ENCODE measurements at places on chromosomes 12 and 14.
A peak's percentile ranks its signal among the peaks of the same experiment; 100 is the strongest.

DNA sequence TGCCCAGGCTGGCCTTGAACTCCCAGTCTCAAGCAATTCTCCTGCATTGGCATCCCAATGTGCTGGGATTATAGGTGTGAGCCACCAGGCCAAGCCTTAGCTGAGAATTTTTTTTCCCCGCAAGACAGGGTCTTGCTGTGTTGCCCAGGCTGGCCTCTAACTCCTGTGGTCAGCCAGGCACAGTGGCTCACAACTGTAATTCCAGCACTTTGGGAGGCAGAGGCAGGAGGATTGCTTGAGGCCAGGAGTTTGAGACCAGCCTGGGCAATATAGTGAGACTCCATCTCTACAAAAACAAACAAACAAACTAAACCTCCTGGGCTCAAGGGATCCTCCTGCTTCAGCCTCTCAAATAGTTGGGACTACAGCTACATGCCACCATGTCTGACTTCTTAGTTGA is 27.3 kb downstream of the DEPDC4 start:
- DNase-seq = no peak

DNA sequence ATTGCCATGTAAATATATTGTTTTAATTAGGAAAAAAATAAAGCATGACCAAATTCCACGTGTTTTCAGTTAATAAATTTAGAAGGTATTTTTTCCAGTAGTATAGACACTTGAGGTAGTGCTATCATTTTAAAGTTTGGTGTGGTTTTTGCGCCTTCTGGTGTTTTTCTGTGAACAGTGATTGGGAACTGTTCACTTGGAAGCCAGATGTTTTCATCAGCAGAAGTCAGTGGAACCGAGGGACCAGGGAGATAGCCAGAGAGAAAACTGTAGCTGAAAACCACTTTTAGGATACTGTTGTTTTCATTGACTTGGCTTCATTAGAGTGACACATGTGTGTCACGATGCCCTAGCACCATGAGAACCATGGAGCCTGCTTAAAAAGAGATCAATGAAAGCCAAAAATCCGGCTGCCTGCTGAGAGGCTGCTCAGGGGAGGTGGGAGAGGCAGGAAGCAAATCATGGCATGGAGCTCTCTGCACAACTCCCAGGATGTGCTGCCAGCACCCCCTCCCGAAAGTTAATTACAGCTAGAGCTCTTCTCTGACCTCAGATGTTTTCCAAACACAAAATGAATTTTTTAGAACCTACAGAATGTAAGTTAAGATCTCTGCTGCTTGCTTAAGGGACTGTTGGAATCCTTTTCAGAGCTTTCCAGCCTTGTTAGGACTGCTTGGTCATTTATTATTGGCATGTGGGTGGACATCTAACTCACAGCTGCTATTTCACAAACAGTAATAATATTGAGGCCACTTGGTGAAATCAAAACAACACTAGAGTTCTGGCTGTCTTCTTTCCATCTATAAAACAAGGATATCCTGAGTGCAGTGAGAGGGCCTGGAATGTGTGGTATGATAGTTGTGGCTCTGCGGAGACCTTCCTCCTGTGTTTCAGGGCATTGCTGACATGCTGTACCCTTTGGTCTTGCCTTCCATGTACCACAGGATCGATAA is 192.3 kb downstream of the ANO4 start:
- DNase-seq = no peak

GRCh38 chr12:41409628-41410027 is 221.5 kb downstream of the PDZRN4 start:
- no peak for DNase-seq

DNA sequence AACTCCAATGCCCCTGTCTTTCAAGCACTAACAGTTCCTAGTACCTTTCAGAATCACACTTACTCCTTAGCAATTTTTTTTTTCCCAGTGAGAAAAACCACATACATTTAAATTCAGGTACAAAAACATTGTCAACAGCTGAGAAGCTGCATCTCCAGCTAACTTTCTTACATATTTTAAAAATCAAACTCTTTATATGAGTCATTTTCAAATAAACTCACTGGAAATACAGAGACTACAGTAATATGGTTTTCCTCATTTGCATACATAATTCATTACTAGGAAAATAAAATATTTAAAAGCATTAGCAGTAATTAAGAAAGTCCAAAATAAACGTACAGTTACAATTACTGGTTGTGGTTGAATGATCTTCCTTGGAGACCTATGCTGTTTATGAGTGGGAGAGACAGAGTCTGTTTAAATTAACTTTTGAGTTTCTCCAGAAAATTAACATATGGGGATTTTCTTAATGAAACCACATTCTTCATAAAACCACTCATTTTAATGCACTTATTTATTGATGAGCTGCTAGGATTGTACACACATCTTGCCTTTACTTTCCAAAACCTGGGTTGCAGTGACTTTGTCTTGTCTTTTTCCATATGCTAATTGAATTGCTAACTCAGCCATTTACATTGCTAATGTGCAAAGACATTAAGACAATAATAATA is 9.8 kb downstream of the MUCL1 start:
- no peak for DNase-seq

GRCh38 chr12:73665193-73665592 is 872.4 kb upstream of the ATXN7L3B start:
- no peak for DNase-seq

GRCh38 chr14:69319911-69320310 is 60.0 kb downstream of the GALNT16 start:
- no peak for DNase-seq

DNA sequence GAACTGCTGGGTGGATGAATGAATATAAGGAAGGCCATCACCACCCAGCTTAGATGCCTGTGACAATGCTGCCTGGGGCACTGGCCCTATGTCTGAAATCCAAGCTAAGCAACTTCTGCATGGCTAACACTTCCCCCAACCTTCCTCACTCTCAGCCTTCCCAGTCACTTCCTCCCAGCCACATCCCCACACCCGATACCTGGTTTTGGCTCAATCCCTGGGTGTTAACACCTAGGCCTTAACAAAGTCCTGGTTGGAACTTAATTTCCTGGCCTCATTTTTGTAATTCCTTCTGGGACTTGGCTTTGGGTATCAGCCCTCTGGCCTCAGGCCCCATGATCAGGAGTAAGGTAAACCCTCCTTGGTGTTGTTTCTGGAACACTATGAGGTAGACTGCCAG is 110.0 kb downstream of the EFCAB11 start:
- no peak for DNase-seq

GRCh38 chr12:130872179-130873096 is 572 bp downstream of the RAN start:
- DNase-seq = peak; percentile 48

DNA sequence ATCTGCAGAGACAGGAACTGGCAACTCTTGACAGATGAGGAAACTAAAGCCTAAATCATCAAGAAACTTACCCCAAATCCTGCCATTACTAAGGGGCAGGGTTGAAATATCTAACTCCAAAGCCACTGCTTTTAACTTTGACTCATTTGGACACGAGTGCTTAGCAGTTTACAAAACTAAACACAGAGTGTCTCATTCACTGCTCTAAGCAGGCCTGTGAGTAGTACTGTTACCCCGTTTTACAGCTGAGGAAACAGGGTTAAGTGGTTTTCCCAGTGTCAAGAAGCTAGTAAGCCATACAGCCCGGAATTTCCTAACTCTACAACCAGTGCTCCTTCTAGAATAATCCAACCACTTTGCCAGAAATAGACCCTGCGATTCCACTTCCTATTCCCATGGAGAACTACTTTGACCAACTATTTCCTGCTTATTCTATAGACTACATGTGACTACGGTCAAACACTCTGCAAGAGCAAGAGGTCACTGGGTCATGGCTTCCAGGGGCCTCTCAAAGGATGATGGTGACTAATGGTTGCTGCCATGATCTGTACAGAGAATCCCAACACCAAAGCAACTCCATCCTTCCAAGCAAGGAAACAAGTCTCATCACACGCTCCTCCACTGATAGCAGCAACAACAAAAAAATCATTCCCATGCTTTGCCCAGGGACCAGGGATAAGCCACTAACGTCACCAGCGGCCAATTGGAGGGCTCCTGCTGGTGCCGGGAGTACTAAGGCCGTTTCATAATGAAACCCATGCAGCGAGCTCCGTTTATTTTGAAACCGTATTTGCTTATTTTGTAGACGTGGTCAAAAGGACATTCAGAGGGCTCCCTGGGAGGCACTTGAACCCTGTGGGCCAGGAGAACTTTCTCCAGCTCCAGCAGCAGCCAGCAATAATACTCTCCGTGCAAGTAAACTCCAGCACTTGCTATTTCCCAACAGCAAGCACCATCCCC is 56.3 kb downstream of the NUAK1 start:
- no peak for DNase-seq

DNA sequence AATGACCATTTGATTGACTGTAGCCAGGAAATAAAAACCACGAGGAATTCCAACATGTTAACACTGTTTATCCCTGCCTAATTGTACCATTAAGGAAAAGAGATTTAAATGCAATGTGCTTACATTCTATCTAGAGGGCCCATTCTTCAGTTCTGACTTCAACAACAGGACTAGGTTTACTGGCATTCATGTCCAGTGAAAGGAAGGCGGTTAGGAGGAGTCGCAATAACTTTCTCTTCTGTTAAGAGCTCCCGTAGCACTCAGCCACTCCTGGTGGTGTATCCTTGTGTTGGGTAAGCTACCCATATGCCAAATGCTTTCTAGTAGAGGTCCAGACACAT is 154.7 kb downstream of the STXBP6 start:
- DNase-seq = no peak

- DNase-seq = peak; percentile 7
Measured at GRCh38 chr14:34981743-34982420, 910 bp upstream of the SRP54 start.
